COLO829 (cell line): ENCODE measurements at places on chromosomes 2 and 18.

- no peak for DNase-seq
Measured at GRCh38 chr18:5524660-5525059, 19.1 kb downstream of the EPB41L3 start.

DNA sequence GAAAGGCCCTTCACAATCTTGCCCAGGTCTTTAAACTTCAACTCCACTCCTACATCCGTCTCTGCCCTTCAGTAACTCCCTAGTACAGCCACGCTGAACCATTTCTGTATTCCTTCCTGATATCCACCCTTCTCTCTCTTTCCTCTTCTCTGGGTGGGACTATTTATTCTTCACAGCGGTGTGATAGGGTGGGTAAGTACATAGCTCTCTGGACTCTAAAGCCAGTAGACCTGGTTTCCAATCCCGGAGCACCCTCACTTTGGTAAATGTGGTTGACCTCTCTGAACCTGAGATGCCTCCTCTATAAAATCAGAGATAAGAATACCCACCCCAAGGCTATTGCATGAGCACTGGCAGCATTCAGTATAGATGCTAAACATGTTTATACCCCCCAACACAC, 86.7 kb downstream of the ATL2 start:
- DNase-seq: no peak

- no peak for DNase-seq
Measured at GRCh38 chr2:7867867-7868266, 814.0 kb upstream of the ID2 start.

- DNase-seq: no peak
Measured at GRCh38 chr2:239548451-239548871, 147.6 kb upstream of the HDAC4 start.

DNA sequence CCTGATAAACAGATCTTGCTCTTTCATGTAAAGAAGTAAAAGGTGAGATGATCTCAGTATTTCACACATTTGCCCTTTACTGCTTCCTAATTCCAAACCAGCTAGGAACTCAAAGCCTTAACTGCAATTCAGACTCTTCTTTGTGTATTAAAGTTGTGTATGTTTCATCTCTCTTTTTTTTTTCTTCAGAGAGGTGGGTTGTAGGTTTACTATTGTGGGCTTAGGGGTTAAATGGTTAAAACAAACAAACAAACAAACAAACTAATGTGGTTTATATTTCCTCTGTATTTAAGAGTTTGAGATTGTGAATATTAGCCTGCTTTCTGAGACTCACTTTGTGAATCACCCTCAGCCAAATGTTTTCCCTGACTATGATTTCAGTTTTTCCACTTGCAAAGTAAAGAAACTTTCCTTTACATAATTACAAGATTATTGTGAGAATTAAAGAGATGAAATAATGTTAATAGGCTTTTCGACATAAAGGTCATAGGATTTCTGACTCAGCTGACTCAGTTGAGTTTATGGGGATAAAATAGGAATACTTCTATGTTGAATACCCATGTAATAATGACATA, 2.8 kb downstream of the GULP1 start:
- no peak for DNase-seq

DNA sequence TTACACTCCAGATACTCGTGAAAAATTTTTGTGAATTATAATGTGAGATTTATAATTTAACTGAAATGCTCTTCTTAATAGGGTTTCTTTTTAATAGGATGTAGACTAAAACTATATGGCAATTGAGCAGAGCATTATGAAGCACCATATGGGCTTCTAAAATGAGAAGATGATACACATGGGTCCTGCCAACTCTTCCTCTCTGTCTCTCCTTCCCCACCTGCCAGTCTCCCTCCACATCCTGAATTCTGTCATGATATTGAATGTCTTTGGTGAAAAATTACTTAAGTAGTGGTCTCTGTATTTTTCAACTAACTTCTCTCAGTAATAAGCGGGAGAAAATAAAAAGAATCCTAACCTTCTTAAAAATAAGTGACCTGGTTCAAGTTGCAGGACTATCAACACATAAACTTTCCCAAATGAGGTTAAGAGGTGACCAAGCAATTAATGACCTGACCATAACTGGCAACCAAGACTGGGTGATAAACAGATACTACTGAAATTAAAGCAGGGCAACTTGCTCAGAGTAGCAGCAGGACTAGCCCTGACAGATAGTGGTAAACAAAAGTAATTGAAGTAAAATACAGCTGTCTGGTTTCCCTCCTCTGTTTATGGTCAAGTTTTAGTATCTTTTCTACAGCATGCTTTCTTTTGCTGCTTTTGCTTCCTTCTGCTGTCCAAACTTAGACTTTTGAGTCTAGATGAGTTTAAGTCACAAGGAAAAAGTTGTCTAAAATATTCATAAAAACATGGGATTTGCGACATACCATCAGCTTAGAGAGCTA, 117.1 kb upstream of the PDE1A start:
- DNase-seq: no peak

DNA sequence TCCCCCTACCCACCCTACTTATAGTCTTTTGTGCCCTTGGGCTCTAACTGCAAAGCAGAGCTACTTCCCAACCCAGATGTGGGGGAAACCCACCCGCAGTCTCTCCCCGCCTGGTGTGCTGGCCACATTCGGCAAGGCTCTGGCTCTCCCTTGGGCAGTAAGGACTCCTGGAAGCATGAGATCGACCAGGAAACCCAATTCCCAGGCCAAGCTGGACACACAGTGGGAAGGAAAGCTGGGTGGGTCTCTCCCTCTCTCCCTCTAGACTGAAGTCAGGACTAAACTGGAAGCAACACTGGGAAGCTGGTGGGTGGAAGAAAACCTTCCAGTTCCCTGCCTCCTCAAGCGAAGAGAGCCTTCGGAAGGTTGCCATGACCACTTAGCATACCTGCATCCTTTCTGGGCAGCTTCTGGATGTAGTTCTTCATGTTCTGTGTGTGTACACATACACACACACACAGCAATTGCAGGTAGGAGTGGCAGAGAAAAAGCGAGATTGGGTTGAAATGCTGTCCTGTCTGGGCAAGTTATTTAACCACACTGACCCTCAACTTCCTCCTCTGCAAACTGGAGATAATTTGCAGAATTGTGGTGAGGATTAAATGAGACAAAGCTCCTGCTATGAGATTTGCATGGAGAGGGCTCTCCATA, 33.9 kb downstream of the ZBTB7C start:
- DNase-seq: no peak

DNA sequence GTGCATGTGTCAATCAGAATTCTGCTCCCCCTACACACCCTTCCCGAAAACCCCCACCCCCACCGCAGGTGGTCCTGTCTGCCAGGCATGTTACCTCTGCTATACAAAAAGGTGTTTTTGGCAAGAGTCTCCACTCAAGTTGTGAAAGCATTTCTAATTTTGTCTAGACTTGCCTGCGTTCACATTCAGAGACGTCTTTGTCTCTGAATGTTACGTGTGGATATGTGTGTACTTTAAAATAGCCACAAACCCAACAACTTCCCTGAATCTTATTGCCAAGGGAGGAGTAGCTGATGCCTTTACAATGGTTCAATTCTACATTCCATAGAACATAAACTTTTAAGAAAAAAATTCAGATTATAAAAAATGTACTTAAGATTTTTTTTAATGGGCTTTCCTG, 66.6 kb downstream of the ITGA4 start:
- DNase-seq: no peak

DNA sequence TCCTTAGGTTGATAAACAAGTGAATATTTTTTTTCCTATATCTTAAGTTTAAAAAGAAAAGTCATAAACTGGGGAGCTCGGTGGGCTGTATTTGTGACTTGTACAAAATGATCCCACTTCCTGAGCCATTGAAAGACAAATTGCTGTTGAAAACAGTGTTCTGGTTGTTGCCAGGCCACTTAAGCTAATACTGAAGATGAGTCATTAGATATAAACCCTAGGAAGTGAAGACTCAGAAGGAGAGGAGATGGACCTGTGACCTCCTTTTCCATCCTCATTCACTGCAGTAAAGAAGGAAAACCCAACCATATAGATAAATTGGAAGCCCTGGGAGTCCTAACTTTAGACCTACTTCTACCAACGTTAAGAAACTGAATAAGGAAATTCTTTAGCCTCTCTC, 46.2 kb upstream of the SERPINE2 start:
- DNase-seq: peak; percentile 93

GRCh38 chr2:11809586-11810236, 63.3 kb downstream of the LPIN1 start:
- no peak for DNase-seq

DNA sequence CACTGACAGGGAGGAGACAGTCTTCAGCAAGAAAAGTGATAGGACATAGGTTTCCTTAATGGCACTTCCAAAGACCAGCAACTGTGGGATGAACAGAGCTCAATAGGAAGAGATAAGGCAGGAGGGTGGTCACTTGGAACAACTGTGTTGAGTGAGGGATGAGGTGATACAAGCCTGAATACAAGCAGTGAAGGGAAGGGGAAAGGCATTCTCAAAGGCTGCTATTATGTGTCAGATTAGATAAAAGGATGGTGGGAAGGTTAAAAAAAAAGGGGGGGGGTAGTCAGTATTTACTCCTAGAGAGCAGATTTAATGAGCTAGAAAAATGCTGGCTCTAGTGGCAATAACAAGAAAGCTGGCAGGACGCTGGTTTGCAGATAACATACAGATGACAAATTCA, 25.7 kb downstream of the CCBE1 start:
- no peak for DNase-seq

GRCh38 chr2:14572633-14573032, 59.9 kb upstream of the LRATD1 start:
- no peak for DNase-seq

DNA sequence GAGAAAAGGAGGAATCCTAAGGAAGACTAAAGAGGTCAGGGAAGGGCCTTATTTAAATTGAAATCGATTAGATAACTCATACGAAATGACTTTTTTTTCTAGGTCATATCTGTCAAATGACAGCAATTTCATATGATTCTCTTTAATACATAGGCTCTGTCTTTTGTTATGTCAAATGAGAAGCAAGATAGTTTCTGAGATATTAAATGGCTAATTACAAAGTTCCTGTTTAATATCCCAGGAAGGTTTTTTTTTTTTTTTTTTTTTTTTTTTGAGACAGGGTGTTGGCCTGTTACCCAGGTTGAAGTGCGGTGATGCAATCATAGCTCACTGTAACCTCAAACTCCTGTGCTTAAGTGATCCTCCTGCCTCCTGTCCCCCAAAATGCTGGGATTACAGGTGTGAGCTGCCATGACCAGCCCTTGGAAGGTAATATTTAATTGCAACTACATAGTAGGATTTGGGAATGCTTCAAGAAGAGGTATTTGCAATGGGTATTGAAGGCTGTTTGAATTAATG, 48.0 kb upstream of the RMND5A start:
- DNase-seq: no peak

GRCh38 chr2:187011206-187011832, 162.3 kb upstream of the ZSWIM2 start:
- no peak for DNase-seq

- DNase-seq: no peak
Measured at GRCh38 chr2:105772362-105772761, 27.6 kb downstream of the NCK2 start.

DNA sequence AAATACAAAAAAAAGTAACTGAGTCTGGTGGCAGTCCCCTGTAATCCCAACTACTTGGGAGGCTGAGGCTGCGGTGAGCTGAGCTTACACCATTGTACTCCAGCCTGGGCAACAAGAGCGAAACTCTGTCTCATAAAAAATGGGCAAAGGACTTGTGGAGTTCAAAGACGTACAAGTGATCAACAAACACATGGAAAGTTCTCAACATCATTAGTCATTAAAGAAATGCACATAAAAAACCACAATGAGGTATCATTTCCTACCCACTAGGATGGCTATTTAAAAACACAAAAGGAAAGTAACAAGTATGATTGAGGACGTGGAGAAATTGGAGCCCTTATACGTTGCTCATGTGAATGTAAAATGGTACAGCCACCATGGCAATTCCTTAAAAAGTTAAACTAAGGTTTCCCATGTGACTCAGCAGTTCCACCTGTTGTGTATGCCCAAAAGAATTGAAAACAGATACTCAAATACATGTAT, 52.3 kb downstream of the RAB10 start:
- DNase-seq: no peak

- no peak for DNase-seq
Measured at GRCh38 chr2:33214436-33214835, 262.0 kb upstream of the RASGRP3 start.

DNA sequence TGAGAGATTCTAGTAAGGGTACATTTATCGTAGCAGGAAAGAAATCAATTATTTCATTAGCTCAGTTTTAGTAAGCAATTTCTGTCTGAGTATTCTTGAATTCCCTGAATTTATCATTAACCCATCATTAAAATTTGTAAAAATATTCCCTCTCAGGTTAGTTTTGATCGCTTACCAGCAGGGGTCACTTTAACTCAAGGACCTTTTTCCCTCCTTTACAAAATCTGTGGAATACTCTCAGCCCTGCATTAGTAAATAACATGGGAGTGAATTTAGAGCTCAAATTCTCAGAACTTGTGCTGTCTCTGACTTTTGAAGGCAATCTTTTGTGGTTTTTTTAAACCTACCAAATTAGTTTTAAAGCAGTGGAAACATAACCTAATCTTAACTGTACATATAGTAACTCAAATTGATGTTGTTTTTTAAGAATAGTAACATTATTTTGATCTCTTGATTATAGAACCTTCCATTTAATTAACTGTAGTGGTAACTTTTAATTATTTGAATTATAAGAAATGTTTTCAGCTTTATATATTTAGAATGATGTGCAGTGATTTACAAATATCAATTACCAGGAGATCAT, 97.2 kb downstream of the AGPS start:
- DNase-seq: peak; percentile 27

DNA sequence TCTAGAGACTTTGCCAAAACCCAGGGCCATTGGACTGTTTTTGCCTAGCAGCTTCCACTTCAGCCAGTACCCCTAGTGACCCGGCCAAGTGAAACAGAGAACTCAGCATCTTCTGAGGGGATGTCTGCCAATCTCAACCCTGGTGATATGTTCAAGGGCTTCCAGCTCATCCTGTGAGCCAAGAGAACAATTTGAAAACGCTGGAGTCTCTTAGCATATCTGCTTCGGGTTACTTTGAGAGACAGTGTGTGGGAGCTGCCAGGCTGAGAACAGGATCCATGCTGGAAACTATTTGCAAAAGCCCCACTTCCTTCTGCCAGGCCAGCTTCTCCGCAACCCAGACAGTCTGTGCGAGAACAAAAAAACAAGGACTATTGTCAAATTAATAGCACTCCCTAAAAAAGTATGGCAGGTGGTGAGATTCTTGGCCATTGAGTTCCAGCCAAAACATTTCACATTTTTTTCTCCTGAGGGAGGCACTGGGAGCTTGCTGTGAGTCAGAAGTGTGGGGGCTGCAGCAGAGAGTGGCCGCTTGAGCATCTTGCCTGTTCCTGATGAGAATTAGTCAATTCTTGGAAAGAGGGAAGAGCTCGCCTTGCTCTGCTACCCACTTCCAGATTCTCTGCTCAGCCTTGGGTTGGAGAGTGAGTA, 395.6 kb upstream of the TRIB2 start:
- peak; percentile 77 for DNase-seq

GRCh38 chr2:173990245-173990644, 25.1 kb upstream of the SP3 start:
- DNase-seq: no peak
